ENCODE measurements at places on chromosomes 5 and 9.

- DNase-seq: peak; percentile 5
These were observed 50.2 kb upstream of the RNF38 start for GRCh38 chr9:36450110-36450732.

DNA sequence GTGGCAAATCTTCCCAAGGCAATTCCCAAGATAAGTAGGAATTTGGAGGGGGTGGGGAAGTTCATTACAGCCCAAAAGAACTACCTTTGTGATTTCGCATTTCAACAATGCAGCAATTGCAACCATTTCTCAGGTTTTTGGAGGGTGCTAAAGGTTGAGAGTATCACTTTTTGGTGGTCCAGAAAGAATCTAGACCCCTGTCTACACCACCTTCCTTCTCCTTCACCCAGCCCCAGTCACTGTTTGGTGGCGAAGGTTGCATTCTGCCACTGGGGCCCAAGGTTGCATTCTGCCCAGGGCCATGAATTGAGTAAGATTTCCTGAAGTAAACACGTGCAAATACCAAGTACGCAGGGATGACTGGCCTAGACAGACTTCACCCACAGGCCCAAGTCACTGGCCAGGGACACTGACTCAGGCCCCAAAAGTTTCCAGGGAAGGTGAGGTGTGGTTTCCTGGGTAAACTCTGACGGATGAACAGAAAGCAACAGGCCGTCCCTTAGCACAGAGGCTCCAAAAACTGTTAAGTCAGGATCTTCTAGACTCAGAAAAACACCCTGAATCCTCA lies 5.7 kb downstream of the PDE6A start:
- DNase-seq: peak; percentile 86

DNA sequence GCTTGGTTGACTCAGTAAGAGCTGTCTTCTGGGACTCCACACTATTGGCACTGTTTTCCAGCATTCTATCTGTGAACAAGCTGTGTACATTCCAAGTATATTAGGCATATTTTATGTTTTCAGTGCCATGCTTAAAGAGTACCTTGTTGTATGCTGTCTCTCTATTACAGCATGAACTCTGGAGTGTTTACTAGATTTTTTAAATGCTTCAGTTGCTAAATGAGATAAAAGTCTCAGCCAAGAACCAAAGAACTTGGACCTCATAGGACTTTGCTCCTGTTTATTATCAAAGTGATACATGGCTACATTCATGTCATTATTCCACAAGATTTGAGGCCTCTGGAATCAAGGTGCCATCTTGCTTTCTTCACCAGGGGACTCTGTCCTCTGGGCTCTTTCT lies 167.2 kb downstream of the C9orf152 start:
- no peak for DNase-seq

GRCh38 chr5:72368271-72368670 lies 48.1 kb downstream of the PTCD2 start:
- no peak for DNase-seq

All from SW 1271 (cell line).